ENCODE measurements at places on chromosomes 2 and 18.

DNA sequence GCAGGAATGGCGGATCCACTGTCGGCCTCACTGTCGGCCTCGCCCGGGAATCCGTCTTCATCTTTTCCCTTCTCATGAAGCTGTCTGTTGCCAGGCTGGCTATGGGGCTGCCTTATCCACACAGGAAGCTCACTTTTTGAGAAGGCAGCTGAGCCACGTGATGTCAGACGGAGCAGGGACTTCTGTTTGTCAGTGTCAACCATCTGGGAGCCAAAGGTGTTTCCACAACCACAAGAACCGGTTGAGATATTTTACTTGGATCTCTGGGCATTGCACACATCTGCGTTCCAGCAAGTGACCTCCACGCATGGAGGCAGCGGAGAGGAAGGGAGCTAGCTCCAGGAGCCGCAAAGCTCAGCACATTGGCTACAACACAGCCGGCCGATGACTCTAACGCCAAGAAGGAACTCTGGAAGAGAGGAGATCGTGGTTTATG, 27.4 kb upstream of the TAF1B start:
- DNase-seq, result no peak

GRCh38 chr2:199258291-199258690, 199.4 kb downstream of the SATB2 start:
- DNase-seq, result no peak

- DNase-seq, result no peak
Measured at GRCh38 chr2:209259767-209260166, 164.1 kb upstream of the MAP2 start.

- DNase-seq, result no peak
Measured at GRCh38 chr2:3483227-3483985, 35.9 kb downstream of the ADI1 start.

- DNase-seq, result no peak
Measured at GRCh38 chr2:176760439-176760838, 452.2 kb upstream of the HNRNPA3 start.

GRCh38 chr18:27045342-27045741, 139.8 kb downstream of the CHST9 start:
- DNase-seq, result no peak

DNA sequence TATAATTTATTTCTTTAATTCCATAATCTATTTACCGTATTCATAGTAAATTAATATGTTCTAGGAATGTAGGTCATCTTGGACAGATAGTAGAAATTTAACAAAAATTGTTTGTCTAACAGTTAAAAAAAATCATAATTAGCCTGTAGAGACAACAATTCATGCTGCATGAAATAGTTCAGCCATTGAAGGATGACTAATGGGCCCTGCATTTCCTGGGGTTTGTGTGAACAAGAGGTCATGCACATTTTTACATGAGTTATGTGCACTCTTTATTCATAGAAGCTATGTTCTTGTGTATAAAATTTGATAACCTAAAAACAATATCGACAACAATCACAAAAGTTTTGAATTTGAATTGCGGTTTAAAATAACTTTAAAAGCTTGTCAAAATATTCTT, 1663.6 kb downstream of the SUCLG1 start:
- DNase-seq, result no peak

- DNase-seq, result no peak
Measured at GRCh38 chr2:144377914-144378313, 142.0 kb downstream of the ZEB2 start.

- no peak for DNase-seq
Measured at GRCh38 chr2:129732630-129733026, 246.8 kb upstream of the RAB6C start.

DNA sequence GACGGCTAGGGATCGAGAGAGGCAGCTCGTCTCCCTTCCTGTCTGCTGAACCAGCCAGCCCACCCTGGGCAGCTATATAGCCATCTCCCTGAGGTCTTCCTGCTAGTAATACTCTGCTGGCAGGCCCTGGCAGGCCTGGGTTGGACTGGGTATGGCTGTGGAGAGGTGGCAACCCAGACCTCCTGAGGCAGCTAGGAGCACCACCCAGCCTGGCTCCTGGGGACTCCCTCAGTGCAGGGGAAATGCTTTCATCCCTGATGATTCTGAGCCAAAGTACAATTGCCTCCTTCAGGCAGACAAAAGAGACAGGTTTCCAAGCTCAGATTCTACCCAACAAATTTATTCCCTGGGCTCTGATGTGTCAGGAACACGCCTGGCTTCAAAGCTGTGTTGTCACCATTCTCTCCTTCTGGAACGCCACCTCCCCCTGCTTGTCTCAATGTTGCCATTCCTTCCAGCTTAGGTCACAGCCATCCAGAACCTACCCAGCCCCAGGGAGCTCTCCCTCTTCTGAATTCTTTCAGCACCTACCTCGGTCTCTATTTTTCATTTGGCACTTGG, 4.7 kb upstream of the DNAJB2 start:
- no peak for DNase-seq

GRCh38 chr2:8442833-8443486, 238.9 kb upstream of the ID2 start:
- DNase-seq, result no peak

DNA sequence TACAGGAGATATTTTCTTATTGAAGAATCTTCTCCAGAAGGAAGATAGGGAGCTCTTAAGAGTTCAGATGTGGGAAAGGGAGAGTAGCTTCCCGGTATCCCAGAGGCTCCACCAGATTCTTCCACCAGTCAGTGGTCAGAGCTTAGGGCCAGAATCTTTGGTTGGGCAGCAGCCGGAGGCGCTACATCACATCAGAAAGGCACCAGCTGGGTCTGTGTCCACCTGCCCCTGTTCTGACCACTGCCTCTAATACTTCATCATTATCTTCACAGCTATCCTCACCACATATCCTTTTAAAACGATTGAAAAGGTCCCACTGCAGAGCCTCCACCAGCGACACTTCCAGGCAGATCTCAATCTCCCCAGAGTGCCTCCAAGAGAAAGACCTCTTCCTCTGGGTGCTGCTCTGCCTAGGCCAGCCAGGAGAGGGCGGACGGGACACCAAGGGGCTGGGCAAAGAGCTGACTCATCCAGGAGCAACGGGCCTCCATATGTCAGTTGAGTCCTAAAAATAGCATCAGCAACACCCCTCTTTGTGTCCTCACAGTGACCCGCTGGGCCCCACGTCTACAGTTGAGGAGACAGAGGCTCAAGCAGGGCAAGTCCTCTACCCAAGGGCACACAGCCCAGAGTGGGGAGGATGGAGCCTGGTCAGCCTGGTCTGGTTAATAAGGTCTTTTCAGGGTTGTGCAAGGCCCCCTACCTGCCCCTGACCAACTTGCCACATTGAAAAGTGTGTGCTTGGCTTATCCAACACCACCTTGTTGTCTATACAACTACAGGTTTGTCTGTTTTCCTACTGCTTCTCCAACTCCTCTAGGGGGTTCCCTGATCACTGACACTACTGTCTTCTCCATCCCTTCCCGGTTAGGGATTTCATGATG, 81.2 kb downstream of the ADD2 start:
- DNase-seq, result no peak
